DMS 273 treated with DMSO at 0.1 percent for 48 hours (cell line): ENCODE measurements at places on chromosomes 2 and 18.

DNA sequence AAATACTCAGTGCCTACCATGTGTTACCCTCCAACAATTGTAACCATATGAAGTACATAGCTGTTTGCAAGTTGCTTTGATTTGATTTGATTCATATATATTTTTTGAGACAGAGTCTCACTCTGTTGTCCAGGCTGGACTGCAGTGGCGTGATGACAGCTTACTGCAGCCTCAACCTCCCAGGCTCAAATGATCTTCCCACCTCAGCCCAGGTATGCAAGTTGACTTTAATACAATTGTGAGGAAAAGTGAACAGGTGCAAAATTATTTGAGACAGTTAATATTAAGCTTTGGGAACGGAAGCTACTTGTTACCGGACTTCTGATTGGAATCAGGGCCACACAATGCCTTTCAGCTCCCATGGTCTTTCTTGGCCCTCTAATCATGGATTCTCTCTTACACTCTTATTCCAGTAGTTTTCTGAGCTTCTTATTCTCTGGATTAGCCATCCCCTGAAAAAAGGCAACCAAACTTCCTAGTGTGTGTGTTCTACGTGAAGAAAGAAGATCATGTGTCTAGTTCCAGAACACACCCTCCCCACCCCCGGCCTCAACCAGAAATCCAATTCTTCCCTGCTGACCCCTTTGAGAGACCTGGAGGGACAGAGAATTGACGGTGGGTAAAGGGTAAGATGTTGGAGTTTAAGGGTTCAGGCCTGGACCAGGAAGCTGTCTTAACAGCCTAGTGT is 1.1 kb upstream of the RPL37A start:
- no peak for DNase-seq

- no peak for DNase-seq
Observed at GRCh38 chr2:202609381-202610145, 25.2 kb upstream of the FAM117B start.

- DNase-seq: peak; percentile 68
Observed at GRCh38 chr18:48340560-48340959, 68.6 kb downstream of the ZBTB7C start.

DNA sequence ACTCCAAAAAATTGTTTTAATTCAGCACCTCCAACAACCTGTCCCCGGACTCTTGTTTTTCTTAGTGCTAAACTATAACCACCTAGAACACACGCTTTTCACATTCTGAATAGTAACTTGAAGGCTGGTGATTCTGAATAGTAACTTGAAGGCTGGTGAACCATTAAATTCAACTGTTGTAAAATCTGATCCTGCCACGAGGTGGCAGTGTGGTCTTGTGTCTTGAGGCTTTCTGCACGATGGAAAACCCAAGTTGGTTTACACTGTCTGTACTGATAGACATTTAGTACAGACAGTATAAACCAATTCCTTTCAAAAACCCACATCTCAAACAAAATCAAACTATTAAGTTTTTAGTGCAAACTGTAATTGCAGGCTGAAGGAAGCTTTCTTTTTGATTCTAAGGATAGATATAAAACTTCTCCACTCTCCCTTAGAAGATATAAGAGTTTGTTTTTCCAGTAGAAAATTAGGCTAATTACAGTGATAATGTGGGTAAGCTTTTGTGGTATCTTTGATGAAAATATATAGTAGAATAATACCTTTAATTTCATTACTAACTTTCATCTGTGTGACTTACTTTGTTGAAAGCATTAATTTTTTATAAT is 57.6 kb downstream of the VAPA start:
- DNase-seq: peak; percentile 19

DNA sequence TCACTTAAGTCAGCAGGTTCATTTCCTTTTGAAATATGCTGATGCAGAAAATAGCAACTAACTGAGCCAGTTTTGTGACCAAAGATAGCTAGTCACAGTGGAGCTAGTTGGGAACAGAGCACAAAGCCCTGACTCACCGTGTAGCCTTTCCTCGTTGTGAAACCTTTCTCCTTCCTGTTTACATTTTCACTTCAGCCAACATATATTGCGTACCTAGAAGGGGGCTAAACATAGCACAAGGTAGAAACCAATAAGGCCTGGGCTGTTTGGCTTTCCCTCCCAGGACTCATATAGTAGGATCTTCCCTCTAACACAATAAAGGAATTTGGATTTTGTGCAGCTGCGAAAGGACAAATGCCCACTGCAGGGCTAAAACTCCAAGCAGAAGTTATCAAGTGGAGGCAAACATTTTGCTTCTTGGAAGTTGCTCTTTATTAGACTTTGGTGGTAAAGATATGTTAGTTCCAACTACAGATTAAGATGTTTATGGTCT is 24.5 kb upstream of the LPIN2 start:
- no peak for DNase-seq

DNA sequence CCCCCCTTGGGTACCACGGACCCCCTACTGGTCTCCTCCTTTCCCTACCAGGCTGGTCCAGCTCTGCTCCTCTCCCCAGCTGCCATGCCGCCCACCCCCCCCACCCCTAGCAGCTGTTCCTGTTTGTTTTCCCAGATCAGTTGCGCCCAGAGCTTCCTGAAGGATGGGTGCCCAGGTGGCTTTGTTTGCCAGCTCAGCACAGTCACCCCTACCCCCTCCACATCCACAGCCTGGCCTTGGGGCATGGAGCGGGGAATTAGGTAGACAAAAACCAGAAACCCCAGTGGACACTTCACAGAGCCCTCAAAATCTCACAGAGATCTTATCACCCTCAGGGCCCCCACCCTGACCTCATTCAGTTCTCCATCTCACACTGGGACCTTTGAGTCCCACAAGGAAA is 3.7 kb upstream of the CRYBA2 start:
- peak; percentile 54 for DNase-seq

- no peak for DNase-seq
Observed at GRCh38 chr18:75857558-75857957, 430.1 kb upstream of the SMIM21 start.

DNA sequence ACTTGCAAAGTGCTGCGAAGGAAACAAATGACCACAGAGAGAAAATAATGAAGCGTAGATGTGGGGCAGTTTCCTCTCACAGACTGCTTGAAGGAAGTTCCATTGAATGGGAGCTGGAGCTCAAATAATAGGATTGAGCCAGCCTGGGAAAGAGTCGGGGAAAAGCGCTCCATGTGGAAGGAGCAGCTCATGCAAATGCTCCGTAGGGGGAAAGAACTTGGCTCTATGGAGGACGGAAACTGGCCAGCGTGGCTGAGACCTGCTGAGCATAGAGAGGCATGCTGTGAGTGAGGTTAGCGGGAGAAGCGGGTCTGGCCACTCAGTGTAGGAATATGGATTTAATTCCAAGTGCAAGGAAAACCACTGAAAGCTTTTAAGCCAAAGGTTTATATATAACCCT is 28.6 kb upstream of the VIT start:
- DNase-seq: no peak

GRCh38 chr2:29201979-29202378 is 86.8 kb downstream of the CLIP4 start:
- no peak for DNase-seq

DNA sequence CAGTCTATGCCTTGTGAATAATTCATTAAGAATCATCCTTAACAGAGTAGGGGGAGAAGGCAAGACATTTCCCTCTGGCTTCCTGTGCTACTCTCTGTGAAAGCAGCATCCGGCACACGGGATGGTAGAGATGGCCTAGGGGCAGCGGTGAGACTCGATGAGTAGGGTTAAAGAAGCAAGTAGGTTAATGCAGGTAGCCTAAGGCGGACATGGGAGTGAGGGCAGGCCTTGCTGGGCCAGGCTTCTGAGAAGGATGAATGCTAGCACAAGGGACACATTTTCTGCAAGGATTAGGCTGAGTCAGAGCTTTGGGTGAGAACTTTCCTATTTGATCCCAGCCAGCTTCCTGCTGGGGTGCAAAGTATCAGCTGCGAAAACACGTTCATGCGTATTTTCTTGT is 80.8 kb downstream of the NXPH2 start:
- DNase-seq: no peak

GRCh38 chr2:50831676-50832075 is 200.3 kb downstream of the NRXN1 start:
- DNase-seq: no peak
